ENCODE measurements at places on chromosomes 5 and 9.

DNA sequence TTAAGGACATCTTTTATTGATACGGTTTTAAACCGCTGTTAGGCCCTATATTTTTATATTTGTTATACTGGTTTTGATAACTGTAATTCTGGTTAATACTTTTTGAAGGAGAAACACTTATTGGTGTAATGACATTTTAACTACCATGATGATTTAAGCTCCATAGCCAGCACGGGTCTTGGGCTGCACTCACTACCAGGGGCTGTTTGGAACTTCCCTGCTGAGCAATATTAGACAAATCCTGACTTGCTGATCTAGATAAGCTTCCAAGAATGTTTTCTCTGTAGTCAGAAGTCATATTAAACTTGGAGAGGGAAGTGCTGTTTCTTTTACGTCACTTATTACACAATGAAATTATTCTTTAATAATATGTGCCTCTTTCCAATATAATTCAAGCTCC is 540.0 kb upstream of the GRAMD2B start:
- DNase-seq, result no peak

DNA sequence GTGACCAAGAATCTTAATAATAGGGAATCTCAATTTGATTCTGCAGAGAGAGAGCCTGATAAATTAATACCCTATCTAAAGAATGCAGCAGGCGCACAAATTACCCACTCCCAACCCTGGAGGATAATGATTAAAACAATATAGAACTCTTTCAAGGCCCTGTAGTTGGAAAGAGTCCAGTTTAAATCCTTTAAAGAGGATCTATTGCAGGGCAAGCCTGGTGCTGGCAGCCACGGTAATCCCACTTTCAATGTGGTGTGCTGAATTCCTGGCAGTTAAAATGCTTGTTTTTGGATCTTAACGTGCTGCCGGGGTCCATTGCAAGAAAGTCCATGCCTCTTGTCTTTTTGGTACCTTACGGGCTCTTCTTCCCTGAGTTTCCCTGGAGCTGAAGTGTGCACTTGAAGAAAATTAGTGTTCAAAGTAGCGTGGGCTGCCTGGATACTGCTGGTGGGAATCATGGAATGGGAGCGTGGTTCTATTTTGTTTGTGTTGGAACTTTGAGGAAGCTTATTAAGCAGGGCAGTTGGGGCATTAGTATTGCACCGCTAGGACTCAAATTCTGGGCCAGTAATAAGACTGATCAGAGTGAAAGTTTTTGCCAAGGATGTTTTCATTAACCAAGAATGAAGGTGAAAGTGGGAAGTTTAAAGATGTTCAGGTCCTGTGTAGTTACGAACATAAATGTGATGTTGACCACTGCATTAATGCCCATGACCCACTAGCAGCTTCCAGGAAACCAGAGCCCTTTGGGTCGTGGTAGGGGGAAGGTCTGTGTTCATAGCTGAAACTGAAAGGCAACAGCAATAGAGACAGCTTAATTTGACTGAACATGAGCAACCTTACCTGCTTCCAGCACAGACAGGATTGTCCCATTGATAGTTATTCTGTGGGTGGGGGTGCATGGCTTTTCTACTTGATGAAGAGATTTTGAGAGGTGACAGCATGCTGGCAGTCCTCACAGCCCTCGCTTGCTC is 20.8 kb downstream of the MARCHF6 start:
- peak; percentile 92 for DNase-seq

DNA sequence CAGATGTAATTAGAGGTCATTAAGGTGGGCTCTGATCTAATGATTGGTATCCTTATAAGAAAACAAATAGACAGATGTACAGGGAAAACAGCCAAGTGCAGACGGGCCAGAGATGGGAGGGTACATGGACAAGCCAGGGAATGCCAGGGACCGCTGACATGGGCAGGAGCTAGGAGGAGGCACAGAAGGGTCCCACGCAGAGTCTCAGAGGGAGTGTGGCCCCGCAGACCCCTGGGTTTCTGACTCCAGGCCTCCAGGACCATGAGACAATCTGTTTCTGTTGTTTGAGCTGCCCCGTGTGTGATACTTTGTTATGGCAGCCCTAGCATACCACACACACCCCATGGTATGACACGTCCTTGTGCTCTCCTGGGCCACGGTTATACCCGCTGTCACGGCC is 29.1 kb downstream of the GADD45G start:
- no peak for DNase-seq

DNA sequence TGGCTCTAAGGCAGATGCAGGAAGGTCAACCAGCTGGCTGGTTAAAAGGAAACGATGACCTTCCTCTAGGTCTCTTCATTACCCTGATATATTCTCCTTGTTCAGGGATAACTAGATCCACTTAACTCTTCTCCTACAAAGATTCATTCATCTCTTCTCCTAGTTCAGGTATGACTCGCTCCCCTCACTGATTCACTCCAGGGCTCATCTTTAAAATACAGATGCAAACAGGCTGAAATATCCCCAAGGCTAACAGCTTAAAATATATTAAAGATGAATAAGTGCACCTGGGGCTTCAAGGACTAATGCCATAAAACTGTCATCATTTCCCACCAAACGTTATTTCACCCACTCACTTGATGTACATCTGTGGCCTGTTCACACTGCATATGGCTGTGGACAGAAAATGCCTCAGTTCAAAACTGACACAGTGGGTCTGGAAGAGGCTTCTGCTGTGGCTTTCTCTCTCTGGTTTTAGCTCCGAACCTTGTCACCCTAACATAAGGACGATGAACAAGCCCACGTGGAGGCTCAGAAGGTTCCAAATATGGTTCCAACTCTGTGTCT is 366.9 kb downstream of the DEPDC1B start:
- no peak for DNase-seq

GRCh38 chr9:92608909-92609445 is 61.0 kb downstream of the IPPK start:
- no peak for DNase-seq

GRCh38 chr5:1522601-1523479 is 920 bp downstream of the LPCAT1 start:
- no peak for DNase-seq

DNA sequence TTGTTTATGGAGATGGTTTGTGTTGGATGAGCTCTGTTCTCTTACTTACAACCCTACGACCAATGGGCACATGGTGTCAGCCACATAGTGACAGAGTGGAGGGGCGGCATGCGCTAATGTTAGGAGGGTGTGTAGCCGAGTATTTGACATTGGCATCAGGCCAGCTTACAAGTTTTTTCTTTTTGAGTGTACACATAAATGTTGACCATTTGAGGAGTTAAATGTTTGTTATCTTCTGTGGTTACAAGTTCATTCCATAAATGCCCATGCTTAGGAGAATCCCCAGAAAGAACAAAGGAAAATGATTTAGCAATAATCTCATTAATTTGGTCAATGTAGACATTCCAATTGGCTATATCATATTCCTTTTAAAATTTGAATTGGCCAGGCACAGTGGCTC is 180.1 kb upstream of the ELL2 start:
- no peak for DNase-seq

DNA sequence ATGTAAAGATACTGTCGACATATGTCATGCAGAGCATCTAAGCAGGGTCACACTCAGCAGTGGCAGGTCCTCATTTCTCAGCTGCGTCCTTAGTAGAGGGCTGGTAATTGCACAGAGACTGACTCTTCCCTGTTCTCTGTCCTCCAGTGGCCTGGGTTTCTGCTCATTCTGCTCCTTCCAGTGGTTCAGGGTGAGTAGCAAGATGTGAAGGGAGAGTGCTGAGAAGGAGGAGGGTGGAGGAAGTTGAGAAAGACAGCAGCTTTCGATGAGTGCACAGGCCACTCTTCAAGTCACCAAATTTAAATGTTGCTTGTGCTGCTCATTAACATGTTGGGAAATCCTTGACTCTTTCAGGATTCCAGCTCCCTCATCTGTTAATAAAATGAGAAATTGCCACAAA is 203.9 kb downstream of the FBXL7 start:
- no peak for DNase-seq

DNA sequence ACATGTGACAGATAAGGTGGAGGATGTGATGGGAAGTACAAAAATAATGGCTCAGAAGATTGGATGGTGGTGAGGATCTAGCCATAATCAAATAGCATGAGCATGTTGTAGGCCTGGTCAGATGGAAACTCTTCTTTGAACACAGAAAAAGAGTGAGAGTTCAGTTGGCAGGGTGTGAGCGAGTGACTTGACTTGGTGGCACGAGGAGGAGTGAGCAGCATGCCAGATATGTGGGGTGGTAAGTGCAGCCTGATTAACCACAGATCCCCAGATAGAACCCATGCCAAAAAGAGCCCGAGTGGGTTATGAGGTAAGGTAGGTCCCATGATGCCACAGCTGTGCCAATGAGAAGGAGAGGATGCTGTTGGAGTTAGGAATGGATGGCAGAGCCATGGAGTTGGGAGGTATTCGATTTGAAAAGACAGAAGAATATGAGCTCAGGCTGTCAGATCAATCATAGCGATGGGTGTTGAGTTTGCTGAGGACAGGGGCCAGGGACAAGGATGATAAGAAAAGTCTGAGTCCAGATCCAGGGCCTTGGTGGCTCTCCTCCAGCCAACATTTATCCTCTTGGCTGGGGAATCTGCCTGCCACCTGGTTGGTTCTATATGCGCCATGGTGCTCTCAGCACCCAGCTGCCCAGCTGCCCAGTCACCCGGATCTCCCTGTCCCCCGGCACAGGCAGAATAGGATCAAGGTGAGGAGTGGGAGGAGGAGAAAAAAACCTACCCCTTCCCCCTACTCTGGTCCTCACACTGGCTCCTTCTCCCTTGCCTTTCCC is 16.5 kb downstream of the GARNL3 start:
- DNase-seq, result no peak

DNA sequence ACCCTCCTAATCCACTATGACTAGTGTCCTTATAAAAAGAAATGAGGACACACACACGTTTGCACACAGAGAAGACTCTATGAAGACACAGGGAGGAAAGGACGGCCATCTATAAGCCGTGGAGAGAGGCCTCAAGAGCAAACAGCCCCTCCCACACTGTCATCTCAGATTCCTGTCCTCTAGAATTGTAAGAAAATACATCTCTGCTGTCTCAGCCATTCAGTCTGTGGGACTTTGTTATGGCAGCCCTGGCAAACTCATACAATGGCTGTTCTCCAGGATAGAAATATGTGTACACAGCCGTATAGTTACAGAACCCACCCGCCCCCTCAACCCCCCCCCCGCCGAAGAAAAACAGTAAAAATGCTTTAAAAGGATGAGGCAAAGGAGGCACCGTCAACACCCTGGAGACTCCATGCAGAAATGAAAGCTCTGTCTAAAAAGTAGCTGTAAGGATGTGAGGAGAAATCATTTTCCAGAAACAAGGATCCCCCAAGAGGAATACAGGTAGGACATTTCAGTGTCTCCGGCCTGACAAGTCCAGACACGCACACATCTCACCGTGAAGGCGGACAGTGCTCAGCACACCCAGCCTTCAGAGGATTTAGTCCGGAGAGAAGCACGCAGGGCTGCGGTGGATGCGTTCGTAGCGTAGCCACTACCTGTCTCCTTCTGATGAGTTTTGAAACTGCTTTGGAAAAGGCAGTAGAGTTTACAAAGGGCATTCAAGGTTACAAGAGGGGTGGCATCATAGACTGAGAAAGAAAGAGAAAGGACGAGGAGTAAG is 110.8 kb upstream of the ERCC6L2 start:
- no peak for DNase-seq
